Hair follicular keratinocyte (primary cell): ENCODE measurements at places on chromosomes 12 and 14. TPM values are rescaled to one million over a fixed set of nuclear protein-coding genes. Genes with fewer than 3 reads are reported as not detected.

The EEA1 gene
- total RNA-seq = 7.5 and 12.3 TPM in 2 replicates

The RPS6KA5 gene
- total RNA-seq = 1.6 and 2.6 TPM in 2 replicates

The KLHL33 gene
- total RNA-seq = not detected in 2 replicates

The HHIPL1 gene
- 0.23 and 1.6 TPM in 2 replicates for total RNA-seq

The DPPA3 gene
- total RNA-seq = not detected in 2 replicates

The TCL1B gene
- not detected in 2 replicates for total RNA-seq

The PRB2 gene
- total RNA-seq = not detected in 2 replicates

The OVCH1 gene
- under 0.01 TPM in 1 of 2 replicates, not detected in the other for total RNA-seq

The AKAP3 gene
- total RNA-seq = 0.62 and 1.2 TPM in 2 replicates

The IL22 gene
- not detected in 2 replicates for total RNA-seq

The CEBPE gene
- total RNA-seq = not detected in 2 replicates

The KLHDC1 gene
- 0.47 and 2.1 TPM in 2 replicates for total RNA-seq

The OLR1 gene
- total RNA-seq = 0.04 TPM in 1 of 2 replicates, not detected in the other

The CAPZA3 gene
- not detected in 2 replicates for total RNA-seq
